ENCODE measurements at places on chromosomes 1 and 21. TPM values are rescaled to one million over a fixed set of nuclear protein-coding genes. Genes with fewer than 3 reads are reported as not detected.

NHLH1 gene
- not detected for total RNA-seq

CLCA4 gene
- not detected for total RNA-seq

CNKSR1 gene
- 81.2 TPM for total RNA-seq

GCSAML gene
- total RNA-seq = not detected

CTBS gene
- total RNA-seq = 14.9 TPM

RRAGC gene
- 20.3 TPM for total RNA-seq

CCSAP gene
- 3.2 TPM for total RNA-seq

IVL gene
- not detected for total RNA-seq

DNA sequence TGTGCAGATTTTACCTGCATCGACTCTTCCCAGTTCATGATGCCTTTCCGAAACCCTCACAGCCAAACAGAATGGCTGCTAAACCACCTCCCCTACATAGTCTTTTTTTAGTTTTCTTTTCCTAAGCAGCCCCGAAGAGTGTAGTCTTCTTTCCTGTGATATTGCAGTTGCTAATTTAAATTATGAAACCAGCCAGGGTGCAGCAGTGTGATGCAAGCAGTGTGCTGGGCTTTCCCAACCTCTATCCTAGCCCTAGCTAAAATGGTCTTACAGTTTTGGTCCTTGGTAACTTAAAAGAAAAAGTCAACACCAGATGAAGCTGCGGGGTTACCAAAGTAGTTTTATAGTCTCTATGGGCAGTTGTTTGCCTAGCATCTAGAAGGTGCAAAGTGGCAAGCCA is 82.0 kb upstream of the GCLM start:
- no peak overlapping the region for H3K27ac ChIP-seq
- DNase-seq = no peak
- no peaks in the 10 kb centered on the region for H3K27me3 ChIP-seq

DNA sequence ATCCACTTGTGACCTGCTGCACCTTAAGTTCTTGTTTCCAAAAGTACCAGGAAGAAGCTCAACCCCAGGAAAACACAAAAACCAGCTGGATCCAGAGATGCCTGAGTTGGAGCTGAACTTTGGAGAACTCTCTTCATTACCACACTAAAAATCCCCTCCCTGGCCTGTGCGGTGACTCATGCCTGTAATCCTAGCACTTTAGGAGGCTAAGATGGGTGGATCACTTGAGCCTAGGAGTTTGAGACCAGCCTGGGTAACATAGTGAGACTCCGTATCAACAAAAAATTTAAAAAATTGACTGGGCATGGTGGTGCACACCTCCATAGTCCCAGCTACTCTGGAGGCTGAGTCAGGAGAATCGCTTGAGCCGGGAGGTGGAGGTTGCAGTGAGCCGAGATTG is 6.2 kb downstream of the MAP1LC3C start:
- DNase-seq = no peak
- H3K36me3 ChIP-seq = no peaks in the 10 kb centered on the region
- no peak overlapping the region for H3K27ac ChIP-seq
- no peak overlapping the region for H3K4me3 ChIP-seq

- H3K4me1 ChIP-seq = no peaks in the 10 kb centered on the region
- no peak overlapping the region for H3K4me3 ChIP-seq
- H3K36me3 ChIP-seq = no peaks in the 10 kb centered on the region
- no peak overlapping the region for H3K27ac ChIP-seq
- no peaks in the 10 kb centered on the region for H3K27me3 ChIP-seq
Observed at GRCh38 chr21:34603710-34604057, 11.2 kb downstream of the RCAN1 start.

DNA sequence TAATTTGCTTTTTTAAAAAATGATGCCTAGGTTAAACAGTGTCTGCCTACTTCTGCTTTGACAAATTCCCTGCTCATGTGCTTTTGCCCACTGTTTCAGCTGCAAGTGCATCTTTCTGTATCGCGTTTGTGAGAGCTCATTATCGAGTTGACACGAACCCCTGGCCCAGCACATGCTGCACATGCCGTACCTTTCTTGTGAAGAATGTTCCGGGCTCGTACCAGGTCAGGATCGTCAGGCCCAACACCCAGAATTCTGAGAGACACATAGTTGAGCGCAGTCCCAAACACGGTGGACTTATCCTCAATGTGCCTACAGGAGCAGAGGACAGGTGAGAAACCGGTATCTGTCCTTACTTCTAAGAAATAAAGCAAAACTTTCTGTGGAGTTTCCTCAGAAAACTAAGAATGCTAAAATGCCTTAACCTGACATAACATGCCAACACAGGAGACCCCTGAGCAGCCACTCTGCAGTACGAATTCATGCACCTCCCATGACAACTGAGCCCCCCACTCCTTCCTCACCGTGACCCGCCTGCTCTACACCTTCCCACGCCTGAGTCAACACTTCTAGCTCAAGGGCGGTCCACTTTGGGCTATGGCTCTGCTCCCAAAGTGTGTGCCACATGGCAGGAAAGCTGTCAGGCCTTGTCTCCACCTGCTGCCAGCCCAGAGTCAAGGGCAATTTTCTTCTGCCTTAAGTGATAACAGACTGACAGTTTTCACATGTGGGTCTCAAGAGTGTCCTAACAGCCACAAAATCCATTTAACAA is 6.7 kb downstream of the LSS start:
- H3K27me3 ChIP-seq = no peaks in the 10 kb centered on the region
- no peak overlapping the region for H3K27ac ChIP-seq
- no peak overlapping the region for H3K4me3 ChIP-seq
- H3K36me3 ChIP-seq = no peaks in the 10 kb centered on the region

GRCh38 chr21:46414965-46415275 is 43.8 kb upstream of the DIP2A start:
- no peaks in the 10 kb centered on the region for H3K27me3 ChIP-seq
- DNase-seq = no peak
- H3K27ac ChIP-seq = no peak overlapping the region
- H3K36me3 ChIP-seq = peaks cover 33% of the 10 kb centered on the region
- H3K4me1 ChIP-seq = no peaks in the 10 kb centered on the region

DNA sequence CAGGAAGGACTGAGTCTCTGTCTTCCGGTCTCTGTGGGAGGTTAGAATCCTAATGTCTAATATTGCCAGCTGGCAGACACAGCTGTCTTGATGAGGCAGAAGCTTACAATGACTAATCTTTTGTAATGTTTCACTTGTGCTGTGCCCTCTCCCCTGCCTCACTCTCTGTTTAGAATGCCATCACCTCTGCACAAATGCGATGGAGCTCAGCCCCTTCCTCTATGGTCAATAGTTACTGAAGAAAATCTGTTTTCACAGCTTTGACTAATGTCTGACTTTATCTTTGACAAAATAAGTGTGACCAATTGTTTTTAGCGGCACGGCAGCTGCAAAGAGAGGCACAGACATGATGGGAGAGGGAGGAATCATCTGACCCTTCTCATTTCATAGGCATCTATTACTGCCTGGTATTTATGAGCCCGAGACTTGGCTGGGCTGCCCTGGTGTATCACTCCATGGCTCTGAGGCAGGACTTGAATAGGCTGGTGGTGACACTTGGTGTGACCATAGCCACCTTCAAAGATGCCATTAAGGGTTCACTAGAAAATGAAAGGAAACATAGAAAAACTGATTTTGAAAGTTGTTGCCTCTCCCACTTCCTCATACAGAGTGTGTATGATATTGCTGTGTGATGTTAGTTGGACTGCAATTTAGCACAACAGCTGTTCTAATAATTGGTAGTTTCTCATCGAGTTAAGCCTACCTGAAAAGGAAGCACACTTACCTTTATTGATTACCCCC is 163.2 kb upstream of the NBPF11 start:
- no peaks in the 10 kb centered on the region for H3K36me3 ChIP-seq
- H3K27me3 ChIP-seq = peaks cover 18% of the 10 kb centered on the region
- no peak for DNase-seq
- H3K27ac ChIP-seq = no peak overlapping the region

- H3K4me1 ChIP-seq = no peaks in the 10 kb centered on the region
- H3K36me3 ChIP-seq = peaks cover 7% of the 10 kb centered on the region
- H3K27ac ChIP-seq = no peak overlapping the region
- H3K27me3 ChIP-seq = no peaks in the 10 kb centered on the region
- DNase-seq = no peak
- H3K4me3 ChIP-seq = no peak overlapping the region
Observed at GRCh38 chr1:227070638-227071285, 130.7 kb downstream of the COQ8A start.

- no peaks in the 10 kb centered on the region for H3K36me3 ChIP-seq
- peaks cover 39% of the 10 kb centered on the region for H3K4me1 ChIP-seq
- no peak for DNase-seq
- H3K27me3 ChIP-seq = no peaks in the 10 kb centered on the region
- H3K4me3 ChIP-seq = no peak overlapping the region
Observed at GRCh38 chr1:91015794-91016550, 5.9 kb downstream of the ZNF644 start.

DNA sequence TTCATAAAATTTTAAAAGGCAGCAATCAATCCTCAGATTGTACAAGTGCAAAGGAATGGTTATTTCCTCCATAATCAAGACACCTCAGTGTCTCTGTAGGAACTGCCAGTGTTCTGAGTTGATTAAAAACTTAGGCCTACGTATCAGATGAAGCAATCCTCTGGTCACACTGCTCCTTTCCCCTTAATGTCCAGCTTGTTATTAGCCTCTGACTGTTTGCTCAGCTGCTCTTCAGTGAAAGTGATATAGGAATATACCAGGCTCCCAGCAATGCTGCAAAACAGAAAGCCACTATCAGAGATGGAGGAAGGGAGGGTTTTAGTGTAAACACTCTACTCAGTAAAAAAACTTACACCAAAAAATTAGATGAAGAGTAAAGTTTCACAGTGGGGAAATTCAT is 49.8 kb downstream of the SLC35D1 start:
- no peaks in the 10 kb centered on the region for H3K27me3 ChIP-seq
- no peak overlapping the region for H3K27ac ChIP-seq
- H3K4me3 ChIP-seq = no peak overlapping the region
- H3K36me3 ChIP-seq = no peaks in the 10 kb centered on the region
- H3K4me1 ChIP-seq = peaks cover 15% of the 10 kb centered on the region

GRCh38 chr1:111249960-111250359 is 22.4 kb downstream of the CHI3L2 start:
- H3K27me3 ChIP-seq = no peaks in the 10 kb centered on the region
- H3K4me1 ChIP-seq = peaks cover 7% of the 10 kb centered on the region
- no peak overlapping the region for H3K27ac ChIP-seq
- no peaks in the 10 kb centered on the region for H3K36me3 ChIP-seq
- no peak overlapping the region for H3K4me3 ChIP-seq
- no peak for DNase-seq

DNA sequence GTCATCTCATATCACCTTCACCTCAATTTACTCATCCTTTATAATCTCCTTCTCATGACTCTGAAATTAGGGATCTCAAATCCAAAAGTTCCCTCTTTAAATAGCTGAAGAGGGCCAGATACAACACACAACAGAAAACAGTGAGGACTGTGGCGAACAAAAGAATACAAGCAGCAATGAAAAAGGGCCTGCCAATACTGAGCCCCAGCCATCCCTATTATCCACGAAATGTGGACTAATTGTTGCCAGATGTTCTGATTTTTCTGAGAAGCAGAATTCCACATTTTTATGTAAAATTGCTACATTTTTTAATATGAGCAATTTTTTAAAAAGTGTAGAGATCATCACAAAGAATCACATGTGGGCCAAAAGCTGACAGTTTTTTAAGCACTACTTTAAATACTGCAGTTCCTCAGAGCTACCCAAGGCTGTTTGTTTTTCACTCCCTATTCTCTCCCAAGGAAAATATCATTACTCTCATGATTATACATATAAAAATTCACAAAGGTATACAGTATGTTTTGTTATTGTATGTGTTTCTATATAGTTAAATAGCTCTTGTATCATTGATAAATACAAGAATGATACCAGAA is 90.0 kb downstream of the ASH1L start:
- DNase-seq = no peak
- H3K4me1 ChIP-seq = peaks cover 10% of the 10 kb centered on the region
- H3K4me3 ChIP-seq = no peak overlapping the region
- no peaks in the 10 kb centered on the region for H3K36me3 ChIP-seq

- no peaks in the 10 kb centered on the region for H3K4me1 ChIP-seq
- no peak for DNase-seq
- no peak overlapping the region for H3K27ac ChIP-seq
- H3K27me3 ChIP-seq = no peaks in the 10 kb centered on the region
Observed at GRCh38 chr1:170397061-170397460, 134.9 kb upstream of the GORAB start.

DNA sequence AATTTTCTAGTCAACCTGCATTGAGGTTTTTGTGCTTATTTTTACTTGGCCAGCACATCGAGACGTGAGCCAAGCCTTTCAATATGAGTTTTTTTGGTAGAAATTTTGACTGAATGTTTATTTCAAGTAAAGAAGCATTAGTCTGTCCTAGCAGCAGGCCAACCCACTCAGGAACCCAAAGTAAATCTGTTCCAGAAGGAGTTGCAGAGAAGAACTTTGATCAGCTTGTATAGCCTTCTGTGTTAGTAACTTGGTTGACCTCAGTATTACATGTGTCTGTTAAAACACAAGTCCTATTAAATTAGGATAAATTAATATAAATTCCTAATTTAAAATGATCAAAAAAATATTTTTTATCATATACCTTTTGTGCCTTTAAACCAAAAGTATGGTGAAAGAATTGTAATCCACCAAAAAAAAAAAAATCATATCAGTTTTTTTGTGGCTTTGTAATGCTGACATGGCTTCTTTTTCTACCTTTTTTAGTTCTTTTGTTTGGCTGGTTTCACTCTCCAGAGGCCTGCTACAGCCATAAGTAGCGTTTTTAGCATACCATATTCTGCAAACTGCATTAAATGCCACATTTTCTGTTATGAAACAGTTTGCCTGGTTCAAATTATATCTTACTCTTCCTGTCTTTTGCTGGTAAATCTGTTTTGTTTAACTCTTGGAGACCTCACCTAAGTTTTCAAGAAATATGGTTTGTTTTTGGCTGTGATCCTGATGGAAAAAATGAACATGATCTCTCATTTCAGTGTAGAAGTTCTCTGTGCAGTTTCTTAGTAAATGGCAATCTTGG is 39.5 kb downstream of the ATF6 start:
- H3K27ac ChIP-seq = no peak overlapping the region
- no peak overlapping the region for H3K4me3 ChIP-seq

GRCh38 chr1:205563927-205564441 is 59.5 kb downstream of the CDK18 start:
- no peak for DNase-seq
- no peak overlapping the region for H3K4me3 ChIP-seq
- no peak overlapping the region for H3K27ac ChIP-seq
- no peaks in the 10 kb centered on the region for H3K36me3 ChIP-seq
- H3K4me1 ChIP-seq = no peaks in the 10 kb centered on the region
- H3K27me3 ChIP-seq = no peaks in the 10 kb centered on the region

GRCh38 chr1:29767088-29767685 is 530.9 kb downstream of the PTPRU start:
- no peak overlapping the region for H3K27ac ChIP-seq
- no peaks in the 10 kb centered on the region for H3K36me3 ChIP-seq
- H3K4me3 ChIP-seq = no peak overlapping the region
- H3K27me3 ChIP-seq = no peaks in the 10 kb centered on the region
- no peak for DNase-seq

GRCh38 chr1:3689138-3689750 is 36.9 kb downstream of the TP73 start:
- no peak for DNase-seq
- H3K27me3 ChIP-seq = no peaks in the 10 kb centered on the region
- H3K27ac ChIP-seq = no peak overlapping the region
- no peaks in the 10 kb centered on the region for H3K36me3 ChIP-seq
- H3K4me3 ChIP-seq = no peak overlapping the region
